ENCODE measurements at places on chromosomes 2 and 18. TPM values are rescaled to one million over a fixed set of nuclear protein-coding genes. Genes with fewer than 3 reads are reported as not detected.

DNA sequence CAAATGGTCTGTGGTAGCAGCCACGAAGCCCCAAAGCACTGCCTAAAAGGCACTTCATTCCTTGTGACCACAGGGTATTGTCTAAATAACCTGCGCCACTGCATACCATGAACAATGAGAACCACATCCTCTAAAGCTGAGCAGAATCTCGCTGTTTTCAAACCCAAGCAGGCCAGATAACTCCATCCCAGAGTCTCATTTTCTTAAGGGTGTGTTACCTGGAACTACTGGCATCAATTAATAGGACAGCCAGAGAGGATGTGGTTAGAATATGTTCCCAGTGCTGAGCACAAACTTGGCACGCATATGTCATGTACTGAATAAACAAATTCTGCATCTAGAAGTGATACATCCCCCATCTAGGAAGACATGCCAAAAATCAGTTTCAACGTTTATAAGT lies 13.0 kb downstream of the VPS4B start:
- DNase-seq: no peak

DNA sequence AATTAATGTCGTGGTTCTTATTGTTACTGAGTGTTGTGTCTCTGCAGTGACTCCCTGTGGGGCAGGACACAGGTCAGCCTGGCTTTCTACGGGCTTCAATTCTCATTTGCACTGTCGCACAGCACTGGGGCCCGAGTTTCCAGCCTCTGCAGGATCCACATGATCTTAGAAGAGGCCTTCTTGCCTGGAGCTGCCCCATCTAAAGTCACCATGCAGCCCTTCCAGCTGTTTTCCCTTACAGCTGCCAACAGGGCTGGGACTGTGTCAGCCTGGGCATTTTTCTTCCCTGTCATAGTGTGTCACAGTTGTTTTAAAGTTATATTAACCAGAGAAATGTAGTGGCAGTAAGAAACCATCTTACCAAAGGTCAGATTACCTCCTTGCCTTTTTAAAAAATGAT lies 27.0 kb downstream of the FHL2 start:
- no peak for DNase-seq

- peak; percentile 28 for DNase-seq
Observed at GRCh38 chr2:234825616-234826015, 126.2 kb upstream of the SH3BP4 start.

GRCh38 chr2:11784747-11785610 lies 38.5 kb downstream of the LPIN1 start:
- DNase-seq: peak; percentile 79

DNA sequence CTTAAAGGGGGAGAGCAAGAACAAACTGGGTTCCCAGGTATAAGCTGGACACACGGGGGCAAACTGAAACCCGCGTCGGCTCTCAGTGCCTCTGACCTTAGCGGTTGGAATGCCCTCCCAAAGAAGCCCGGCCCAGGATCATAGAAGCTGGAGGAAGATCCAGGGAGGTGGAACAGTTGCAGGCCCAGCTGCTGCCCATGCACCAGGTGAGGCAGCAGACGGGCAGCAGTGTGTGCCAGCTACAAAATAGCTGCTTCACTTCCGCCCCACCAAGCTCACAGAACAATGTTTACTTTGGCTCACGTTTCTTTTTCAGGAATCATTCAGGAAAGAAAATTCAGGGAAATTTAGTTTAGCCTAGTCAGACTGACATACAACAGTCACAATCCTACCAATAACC lies 3.9 kb upstream of the ERMN start:
- DNase-seq: no peak

GRCh38 chr2:204982303-204982702 lies 437.0 kb downstream of the PARD3B start:
- no peak for DNase-seq

DNA sequence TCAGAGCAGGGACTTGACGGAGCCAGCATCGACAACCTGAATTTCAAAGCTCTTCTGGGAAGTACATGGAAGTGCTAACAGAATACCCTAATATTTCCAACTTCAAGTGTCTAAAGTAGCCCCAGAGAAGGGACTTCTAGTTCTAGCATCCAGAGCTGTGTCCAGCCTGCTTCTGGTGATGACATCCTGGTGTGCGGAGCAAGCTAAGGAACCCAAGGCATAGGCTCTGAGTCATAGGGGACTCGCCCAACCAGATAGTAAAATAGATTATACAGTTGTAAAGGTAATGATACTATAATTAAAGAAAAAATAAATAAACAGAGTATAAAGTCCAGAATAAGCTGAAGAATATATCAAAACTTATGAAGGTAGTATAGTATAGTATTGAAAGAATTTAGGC lies 108.1 kb upstream of the SERPINE2 start:
- DNase-seq: no peak

DNA sequence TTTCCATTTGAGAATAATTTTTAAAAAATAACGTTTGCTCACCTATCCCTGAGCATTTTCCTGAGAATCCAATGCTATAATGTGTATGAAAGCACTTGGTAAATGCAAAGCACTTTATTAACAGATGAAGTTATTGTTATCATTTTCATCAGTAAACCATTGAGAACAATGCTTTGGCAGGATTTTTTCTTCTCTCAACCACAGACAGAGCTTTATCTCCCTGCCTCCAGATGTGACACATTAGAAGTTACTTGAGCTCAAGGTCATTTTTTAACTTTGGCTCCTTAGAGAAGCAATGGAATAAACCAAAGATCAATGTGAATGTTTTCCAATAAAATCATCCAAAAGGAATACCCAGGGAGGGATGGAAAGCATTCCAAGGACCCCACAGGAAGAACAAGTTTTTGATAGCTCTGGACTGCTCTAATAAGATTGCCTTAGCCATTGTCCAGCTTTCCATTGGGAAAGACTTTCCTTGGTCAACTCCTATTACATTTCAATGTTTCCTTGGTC lies 118.9 kb upstream of the NT5C1B start:
- DNase-seq: no peak

- no peak for DNase-seq
Observed at GRCh38 chr2:197919487-197919886, 115.1 kb downstream of the PLCL1 start.

GRCh38 chr2:218701806-218702205 lies 8.8 kb upstream of the TTLL4 start:
- no peak for DNase-seq

DNA sequence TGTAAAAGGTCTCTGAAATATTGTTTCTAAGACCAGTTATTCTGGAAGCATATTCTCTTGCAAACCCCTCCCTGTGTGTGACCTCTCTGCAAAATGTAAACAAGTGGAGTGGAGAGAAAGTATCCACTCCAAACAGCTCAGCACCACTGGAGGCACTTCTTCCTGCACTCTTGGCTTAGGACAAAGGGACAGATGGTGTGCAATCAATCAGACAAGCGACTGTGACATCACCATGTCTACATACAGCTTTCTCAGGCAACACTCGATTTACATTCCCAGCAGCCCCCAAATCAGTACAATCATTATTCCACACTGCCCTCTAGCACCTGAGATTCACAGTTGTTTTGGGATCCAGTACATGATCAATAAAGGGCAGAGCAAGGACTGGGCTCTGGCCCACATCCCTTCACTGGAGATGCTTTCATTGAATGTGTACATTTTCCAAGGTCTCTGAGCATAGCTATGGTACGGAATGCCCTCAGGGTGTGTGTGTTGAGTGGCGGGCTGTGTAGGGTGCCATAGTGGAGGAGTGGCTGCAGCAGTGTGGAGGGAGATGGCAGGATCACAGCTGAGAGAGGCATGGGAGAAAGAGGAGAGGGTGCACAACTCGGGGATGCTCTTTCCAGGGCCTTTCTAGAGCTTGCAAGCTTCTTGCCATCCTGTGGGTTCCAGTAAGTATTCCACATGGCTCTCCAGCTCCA lies 311.8 kb upstream of the ST6GAL2 start:
- no peak for DNase-seq

GRCh38 chr2:196949116-196949515 lies 22.6 kb upstream of the PGAP1 start:
- DNase-seq: no peak

- DNase-seq: no peak
Observed at GRCh38 chr2:239082425-239082824, 234.5 kb downstream of the TWIST2 start.

- no peak for DNase-seq
Observed at GRCh38 chr2:171837736-171838135, 56.3 kb downstream of the SLC25A12 start.

DNA sequence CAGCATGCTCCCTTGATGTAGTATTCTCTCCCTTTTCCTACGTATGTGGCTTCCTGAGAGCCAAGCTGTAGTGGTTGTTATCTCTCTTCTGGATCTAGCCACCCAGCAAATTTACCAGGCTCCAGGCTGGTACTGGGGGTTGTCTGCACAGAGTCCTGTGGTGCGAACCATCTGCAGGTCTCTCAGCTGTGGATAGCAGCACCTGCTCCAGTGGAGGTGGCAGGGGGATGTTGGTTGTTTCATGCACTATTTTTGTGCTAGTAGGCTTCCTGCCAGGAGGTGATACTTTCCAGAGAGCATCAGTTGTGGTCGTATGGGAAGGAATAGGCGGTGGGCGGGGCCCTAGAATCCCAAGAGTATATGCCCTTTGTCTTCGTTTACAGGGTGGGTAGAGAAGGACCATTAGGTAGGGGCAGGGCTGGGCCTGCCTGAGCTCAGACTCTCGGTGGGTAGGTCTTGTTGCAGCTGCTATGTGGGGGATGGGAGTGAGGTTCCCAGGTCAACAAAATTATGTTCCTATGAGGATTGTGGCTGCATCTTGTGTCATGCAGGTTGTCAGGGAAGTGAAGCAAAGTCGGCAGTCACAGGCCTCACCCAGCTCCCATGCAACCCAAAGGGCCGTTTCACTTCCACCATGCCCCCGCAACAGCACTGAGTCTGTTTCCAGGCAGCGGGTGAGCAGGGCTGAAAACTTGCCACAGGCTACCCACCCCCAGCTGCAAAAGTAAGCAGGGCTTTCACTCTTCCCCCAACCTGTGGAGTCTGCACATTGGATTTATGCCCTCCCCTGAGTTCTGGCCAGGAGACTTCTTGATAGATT lies 1139.5 kb downstream of the BCL11A start:
- DNase-seq: no peak

- DNase-seq: no peak
Observed at GRCh38 chr2:2107141-2107540, 223.9 kb downstream of the MYT1L start.

DNA sequence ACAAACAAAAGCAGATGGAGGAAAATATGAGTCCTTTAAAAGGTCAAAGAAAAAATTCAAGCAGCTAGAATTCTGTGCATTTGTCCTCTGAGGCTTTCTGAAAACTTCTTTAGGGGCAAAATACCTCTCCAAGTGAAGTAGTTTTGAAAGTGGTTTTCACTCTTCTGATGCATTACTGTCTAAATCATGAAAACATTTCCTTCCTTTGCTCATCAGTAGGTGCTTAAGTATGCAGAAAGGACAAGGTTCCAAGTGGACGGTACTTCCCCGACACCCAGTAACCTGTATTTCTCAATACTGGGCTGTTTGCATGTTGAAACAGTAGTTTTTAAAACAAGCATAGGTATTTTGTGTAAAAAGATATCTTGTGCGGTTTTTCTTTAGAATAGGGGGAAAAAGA lies 189.1 kb upstream of the ERBB4 start:
- DNase-seq: no peak

DNA sequence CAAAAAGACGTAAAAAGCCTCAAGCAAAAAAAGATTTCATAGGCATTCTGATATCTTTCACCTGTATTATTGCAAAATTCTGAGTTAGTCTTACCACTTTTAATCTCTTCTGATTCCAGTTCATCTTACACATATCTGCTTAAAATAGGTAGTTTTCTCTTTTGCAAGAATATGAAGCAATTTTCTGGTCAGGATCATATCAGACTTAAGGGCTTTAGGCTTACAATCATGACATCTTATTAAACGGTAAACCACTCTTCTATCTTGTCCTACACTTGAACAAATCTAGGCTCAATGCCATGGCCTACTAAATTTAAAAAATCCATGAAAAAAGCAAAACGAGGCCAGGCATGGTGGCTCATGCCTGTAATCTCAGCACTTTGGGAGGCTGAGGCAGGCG lies 50.1 kb upstream of the GAREM1 start:
- no peak for DNase-seq

- DNase-seq: peak; percentile 89
Observed at GRCh38 chr18:34709750-34710441, at the start of gene DTNA. TSS of gene DTNA (plus strand) at chr18:34710298. CDS start at chr18:34755977, 45,679 bp downstream.

GRCh38 chr2:12718015-12718671 lies 1.4 kb downstream of the TRIB2 start:
- peak; percentile 55 for DNase-seq

DNA sequence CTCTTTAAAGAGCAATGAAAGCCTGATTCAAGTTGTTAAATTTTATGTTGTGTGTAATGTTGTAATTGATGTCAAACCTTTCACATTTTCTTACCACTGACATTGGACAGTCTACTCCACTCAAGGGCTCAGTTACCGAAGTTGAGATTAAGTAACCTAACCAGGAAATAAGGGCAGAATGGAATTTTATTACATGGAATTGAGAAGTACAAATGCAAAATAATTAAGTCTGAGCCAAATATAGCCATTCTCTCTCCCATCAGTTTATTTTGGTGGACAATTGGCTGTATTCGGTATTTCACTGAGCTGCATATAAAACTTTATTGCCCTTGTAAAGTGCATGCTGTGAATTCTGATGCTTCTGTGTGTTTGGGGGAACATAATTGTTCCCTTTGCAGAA lies 231.5 kb downstream of the TTC32 start:
- DNase-seq: no peak

- DNase-seq: no peak
Observed at GRCh38 chr2:161481619-161482018, 65.5 kb downstream of the TBR1 start.

LRATD1 gene
- 10.9 TPM for polyA plus RNA-seq

NEB gene
- 1,921 TPM for polyA plus RNA-seq

ST6GAL2 gene
- polyA plus RNA-seq: 11.7 TPM

TEX44 gene
- not detected for polyA plus RNA-seq

DHX57 gene
- 20.5 TPM for polyA plus RNA-seq

STPG4 gene
- polyA plus RNA-seq: not detected

NEU4 gene
- polyA plus RNA-seq: 27.3 TPM

DUSP28 gene
- 9.1 TPM for polyA plus RNA-seq

PCARE gene
- polyA plus RNA-seq: 0.16 TPM

ANKRD29 gene
- 2.9 TPM for polyA plus RNA-seq

EMX1 gene
- not detected for polyA plus RNA-seq

RPIA gene
- 23.0 TPM for polyA plus RNA-seq

TLX2 gene
- polyA plus RNA-seq: not detected

LIMS2 gene
- 27.9 TPM for polyA plus RNA-seq

PAIP2B gene
- polyA plus RNA-seq: 9.6 TPM
